ENCODE measurements at places on chromosomes 2 and 18.

- no peak for DNase-seq
Observed at GRCh38 chr18:38009320-38009719, 443.7 kb upstream of the CELF4 start.

GRCh38 chr18:49692906-49693716 lies 120.2 kb downstream of the ACAA2 start:
- DNase-seq: no peak

DNA sequence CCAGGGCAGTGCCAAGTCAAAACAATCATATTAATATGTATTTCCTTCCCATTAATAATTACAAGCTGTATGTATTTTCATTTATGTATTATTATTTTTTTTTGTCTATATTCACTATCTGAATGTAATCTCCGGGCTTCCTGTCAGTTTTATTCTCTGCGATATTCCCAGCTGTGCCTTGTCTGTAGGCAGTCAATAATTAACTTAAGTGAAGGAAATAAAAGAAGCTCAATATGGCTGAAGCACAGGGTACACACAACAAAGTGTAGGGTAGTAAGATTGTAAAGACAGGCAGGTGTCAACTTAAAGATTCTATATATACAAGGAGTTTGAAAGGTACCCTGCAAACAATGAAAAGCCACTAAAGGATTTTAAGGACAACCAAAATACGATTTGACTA lies 122.9 kb downstream of the ROCK1 start:
- DNase-seq: no peak

DNA sequence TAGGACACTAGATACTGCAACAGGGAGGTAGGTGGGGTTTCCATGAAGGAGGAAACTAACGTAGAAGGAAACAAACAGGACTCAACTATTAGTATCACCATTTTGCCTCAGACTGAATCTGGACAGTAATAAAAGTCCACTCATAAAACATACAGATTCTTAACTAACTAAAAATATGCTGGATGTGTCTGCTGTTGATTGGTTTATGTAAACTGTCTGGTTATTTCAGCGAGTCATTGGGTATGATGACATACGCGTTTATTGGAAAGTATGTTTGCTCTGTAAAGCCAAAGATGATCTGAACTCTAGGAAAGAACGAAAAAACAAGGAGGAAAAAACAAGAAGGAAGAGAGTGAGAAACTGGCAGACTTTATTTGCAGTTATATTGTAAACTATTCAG lies 1816.1 kb upstream of the LRRTM1 start:
- no peak for DNase-seq
